Hematopoietic multipotent progenitor cell (in vitro differentiated cells): ENCODE measurements at places on chromosomes 3 and 15. TPM values are rescaled to one million over a fixed set of nuclear protein-coding genes. Genes with fewer than 3 reads are reported as not detected.
A peak's percentile ranks its signal among the peaks of the same experiment; 100 is the strongest.

Gene CHRFAM7A
- 10.2 TPM for total RNA-seq

Gene MUC20
- 4.6 TPM for total RNA-seq

Gene CALML4
- total RNA-seq, result 9.7 TPM

Gene TP63
- total RNA-seq, result 0.27 TPM

Gene CHRNB4
- 0.27 TPM for total RNA-seq

Gene C2CD4B
- total RNA-seq, result 5.4 TPM

Gene SLC28A1
- not detected for total RNA-seq

Gene SH2D7
- not detected for total RNA-seq

Gene ANKRD63
- total RNA-seq, result 1.1 TPM

Gene HAPLN3
- 15.1 TPM for total RNA-seq

Gene C3orf22
- total RNA-seq, result not detected

Gene TNFAIP8L3
- total RNA-seq, result not detected

Gene SCN11A
- under 0.01 TPM for total RNA-seq

Gene NAALADL2
- total RNA-seq, result 4.6 TPM

Gene DOCK3
- total RNA-seq, result 1.3 TPM

Gene ZNF385D
- total RNA-seq, result 22.4 TPM

Gene LSMEM2
- total RNA-seq, result not detected

Gene RASGRF1
- total RNA-seq, result not detected

Gene IMPG2
- 0.27 TPM for total RNA-seq

Gene GOLGA8F
- not detected for total RNA-seq

DNA sequence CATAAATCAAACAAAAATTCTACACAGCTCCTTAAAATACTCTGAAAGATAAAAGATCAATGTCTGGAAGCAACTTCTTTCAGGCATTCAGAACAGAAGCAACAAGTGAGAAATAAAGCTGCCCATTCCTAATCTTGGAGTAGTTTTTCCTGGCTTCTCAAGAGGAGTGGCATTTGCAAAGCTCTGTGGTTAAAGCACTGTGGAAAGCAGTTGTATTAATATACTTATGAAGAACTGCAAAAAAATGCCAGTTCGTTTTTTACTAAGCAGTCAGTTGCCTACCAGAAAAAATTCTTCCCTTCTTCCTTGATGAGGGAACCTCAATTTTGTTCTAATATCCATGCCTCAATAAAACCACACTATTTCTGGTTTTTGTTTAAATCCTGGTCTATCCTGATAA, 197.8 kb downstream of the TNIK start:
- DNase-seq, result no peak

- no peak for DNase-seq
Measured at GRCh38 chr15:77839970-77840905, 207.5 kb upstream of the LINGO1 start.

- DNase-seq, result no peak
Measured at GRCh38 chr3:30681649-30682211, 75.3 kb downstream of the TGFBR2 start.

- peak; percentile 99 for DNase-seq
Measured at GRCh38 chr15:88638626-88639372, at the start of gene ISG20. ISG20 (plus strand) TSS chr15:88639016; CDS start chr15:88639367, 351 bp downstream.

GRCh38 chr3:14680115-14680514, 5.2 kb downstream of the C3orf20 start:
- no peak for DNase-seq

DNA sequence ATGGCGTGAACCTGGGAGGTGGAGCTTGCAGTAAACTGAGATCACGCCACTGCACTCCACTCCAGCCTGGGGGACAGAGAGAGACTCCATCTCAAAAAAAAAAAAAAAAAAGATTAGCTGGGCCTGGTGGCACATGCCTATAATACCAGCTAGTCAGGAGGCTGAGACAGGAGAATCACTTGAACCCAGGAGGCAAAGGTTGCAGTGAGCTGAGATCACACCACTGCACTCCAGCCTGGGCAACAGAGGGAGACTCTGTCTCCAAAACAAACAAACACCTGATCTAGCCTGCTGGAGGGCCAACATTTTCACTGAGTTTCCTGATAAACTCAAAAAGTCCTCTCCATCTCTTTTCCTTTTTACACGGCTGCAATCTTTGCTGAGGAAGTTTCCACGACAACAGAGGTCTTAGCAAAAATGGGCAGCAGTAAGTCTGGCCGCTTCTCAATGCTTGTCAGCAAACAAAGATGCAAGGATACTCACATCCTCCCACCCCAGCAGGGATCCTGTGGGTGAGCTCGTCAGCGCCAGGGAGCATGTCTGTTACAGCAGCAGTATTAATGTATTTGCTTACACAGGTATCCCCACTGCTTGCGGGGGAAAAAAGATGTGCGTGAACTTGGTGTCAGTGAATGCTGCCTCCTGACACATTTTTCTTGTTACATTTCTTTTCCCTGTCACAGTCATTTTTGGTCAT, 21.0 kb upstream of the CCDC174 start:
- DNase-seq, result no peak

GRCh38 chr15:69120732-69121131, 39.7 kb upstream of the GLCE start:
- DNase-seq, result no peak

- DNase-seq, result no peak
Measured at GRCh38 chr3:86731501-86731901, 259.4 kb downstream of the VGLL3 start.

- DNase-seq, result no peak
Measured at GRCh38 chr3:178010306-178010705, 525.9 kb upstream of the KCNMB2 start.

- DNase-seq, result no peak
Measured at GRCh38 chr3:31529421-31529820, 3.3 kb upstream of the STT3B start.

DNA sequence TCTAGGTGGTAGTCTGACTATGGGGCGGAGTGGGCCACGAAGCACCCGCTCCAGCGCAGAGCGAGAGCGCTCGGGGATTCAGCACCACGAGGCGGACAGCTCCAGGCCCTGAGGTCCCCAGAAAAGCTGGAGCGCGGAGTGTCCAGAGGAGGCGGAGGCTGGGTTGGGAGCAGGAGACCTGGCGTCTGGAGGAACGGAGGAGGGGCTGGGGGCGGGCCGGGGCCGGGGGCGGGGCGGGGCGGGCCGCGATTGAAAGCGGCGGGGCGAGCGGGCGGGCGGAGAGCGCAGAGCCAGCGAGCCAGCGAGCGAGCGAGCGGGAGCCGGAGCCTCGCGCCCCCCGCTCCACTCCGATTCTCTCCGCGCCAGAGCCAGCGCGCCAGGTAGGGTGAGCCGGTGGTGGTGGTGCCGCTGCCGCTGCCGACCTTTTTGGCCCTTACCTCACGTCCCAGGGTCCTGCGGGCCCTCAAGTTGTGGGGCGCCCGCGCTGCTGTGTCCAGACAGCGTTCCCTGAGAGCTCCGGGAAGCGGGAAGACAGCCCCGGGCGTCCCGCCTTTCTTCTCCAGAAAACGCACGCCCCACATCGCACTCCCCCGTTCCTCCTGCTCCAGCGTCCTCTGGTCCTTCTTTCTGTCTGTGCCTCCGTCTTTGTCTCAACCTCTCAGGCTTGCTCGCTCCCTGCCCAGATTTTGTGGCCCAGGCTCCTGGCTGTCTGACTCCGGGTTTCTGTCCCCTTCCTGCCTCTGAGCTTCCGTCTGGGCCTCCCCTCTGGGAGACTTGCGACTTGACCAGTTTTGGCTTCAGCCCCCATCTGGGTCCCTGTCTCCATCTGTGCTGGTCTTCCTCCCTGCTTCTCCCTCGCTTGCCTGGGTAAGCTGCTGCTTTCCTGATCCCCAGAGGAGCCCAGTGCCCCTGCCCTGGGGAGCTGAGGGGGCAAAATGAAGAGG, at the start of gene GRM2:
Gene GRM2 (plus strand): TSS at position 281 of the 944 bp plus-strand sequence. CDS start 1,916 bp downstream, outside the sequence.
- DNase-seq, result no peak

- DNase-seq, result no peak
Measured at GRCh38 chr3:101660714-101661113, 16.2 kb downstream of the ZBTB11 start.

- DNase-seq, result no peak
Measured at GRCh38 chr15:77532846-77533245, 99.9 kb downstream of the LINGO1 start.

DNA sequence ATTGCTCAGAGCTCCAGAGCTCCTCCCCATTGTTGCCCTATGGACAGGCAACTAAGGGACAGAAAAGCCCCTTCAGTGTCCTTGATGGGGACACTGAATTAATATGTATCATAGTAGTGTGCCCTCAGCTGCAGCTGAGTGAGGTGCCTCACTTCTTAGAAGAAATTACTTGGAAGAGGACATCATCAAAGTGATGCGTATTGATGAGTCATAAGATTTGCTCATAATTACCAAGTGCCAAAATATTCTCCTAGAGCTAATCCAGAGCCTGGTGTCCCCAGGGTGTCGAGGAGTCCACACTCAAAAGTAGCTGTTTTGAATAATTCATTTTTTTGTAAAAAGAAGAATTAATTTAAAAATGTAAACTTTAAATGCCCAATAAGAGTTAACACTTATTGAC, 200.7 kb upstream of the SEMA6D start:
- DNase-seq, result no peak

GRCh38 chr3:173892547-173892946, 495.0 kb downstream of the NLGN1 start:
- DNase-seq, result no peak

DNA sequence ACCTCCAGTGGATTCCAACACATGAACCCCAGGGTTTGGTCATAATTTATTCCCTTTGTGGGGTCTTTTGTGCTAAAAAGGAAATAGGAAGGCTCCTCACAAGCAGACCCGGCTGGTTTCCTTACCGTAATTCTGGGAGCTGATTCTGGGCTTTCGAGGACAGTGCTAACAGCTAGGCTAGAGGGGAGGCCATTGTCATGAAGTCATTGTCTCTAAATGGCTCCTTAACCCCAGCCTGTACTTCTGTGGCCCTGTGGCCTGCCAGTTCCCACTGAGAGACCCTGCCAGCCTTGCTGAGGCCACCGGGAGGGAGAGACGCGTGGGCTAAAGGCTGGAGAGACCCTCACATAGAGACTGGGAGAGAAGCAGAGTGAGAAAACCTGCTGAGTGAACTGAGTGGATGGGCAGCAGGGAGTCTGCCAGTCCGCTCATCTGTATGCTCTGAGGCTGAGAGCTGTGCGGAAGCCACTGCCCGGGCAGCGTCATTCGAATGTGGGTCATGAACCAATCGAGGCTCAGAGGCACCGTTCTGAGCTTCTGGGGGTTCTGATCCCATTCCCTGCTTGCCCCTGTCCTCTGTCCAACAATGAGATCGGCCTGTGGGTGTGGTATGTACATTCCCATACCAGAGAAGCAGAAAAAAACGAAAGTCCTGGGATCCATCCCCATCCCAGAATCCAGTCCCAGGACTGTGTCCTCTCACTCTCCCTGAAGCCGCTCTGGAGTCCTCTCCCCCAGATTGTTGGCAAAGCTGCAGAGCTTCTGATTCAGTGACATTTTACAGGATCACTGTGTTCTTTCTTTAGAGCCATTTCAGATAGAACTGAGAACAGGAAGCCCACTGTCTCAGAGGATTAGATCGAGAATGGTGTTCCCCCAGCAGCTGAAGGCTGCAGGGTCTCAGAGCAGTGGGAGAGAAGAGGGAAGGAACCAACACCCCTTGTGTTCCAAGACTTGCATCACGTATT, 21.3 kb upstream of the DGKG start:
- no peak for DNase-seq

GRCh38 chr15:79218588-79219200, 63.8 kb upstream of the ANKRD34C start:
- DNase-seq, result no peak

DNA sequence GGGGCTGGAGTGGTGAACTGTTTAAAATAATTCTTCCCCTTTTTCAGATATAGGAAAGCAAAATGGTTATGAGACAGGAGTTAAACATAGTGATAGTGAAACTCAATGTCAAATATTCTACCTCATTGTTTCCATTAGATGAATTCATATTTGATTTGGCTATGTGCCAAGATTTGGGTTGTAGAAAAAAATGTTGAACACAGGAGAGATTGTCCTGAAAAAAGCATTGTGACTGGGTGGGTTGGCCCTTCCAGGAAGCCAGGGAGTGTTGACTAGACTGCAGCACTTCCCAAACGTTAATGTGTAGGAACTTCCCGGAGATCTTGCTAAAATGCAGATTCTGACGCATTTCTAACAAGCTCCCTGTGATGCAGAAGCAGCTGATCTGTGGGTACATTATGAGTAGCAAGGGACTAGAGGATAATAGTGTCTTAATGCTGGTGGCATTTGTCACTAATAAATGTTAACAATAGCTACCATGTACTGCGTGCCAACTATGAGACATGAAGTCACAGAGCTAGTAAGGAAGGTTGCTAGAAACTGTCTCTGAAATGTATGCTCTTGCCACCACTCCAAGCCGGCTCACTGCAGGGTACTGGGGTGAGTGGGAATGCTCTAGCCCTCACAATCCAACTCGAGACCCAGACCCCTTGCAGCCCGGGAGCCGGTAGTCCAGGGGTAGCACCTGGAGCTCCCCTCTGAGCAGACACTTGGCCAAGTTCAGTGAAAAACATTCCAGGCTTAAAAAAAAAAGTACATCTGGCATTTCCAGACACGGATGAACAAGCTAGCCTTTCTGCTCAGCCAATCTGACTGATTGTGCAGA, 120.6 kb downstream of the CD47 start:
- no peak for DNase-seq

DNA sequence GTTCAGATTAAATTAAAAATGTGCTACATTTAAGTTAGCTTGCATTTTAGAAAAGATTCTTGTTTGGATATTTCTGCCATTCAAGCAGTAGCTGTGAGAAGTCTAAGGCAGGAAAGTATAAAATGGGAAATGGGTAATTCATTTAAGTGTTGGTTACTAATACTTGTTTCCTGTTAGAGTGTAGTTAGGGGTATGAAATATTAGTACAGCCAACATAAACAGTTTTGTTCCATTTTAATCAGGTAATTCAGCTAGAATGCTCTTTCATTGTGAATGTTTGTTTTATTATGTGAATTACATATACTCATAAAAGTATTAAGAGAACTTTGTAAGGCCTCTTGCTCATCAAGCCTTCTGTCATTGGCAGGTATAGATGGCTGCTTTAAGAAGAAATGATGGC, 19.9 kb downstream of the TATDN2 start:
- DNase-seq, result no peak

GRCh38 chr15:77821188-77821958, 188.7 kb upstream of the LINGO1 start:
- DNase-seq, result peak; percentile 80

- DNase-seq, result peak; percentile 84
Measured at GRCh38 chr3:58052373-58053273, 44.4 kb downstream of the FLNB start.

GRCh38 chr15:95919460-95919859, 411.0 kb upstream of the NR2F2 start:
- no peak for DNase-seq

DNA sequence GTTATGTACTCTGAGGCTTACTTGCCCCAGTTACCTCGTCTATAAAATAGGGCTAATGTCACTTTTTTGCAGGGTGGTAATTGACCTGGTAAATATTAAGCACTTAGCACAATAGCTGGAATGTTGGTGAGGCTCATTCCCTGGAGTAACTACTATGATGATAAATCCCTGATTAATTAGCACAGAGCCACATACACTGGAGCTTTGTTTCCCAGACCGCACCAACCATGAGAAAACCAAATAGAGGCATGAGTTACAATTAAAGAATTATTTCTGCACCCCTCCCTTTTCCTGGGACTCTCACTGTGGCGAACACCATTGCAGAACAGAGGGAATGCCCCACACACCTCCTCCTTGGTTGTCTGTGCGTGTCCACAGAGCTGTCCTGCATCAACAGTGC, 76.6 kb upstream of the CPOX start:
- no peak for DNase-seq

GRCh38 chr15:66290007-66290406, 3.4 kb upstream of the DIS3L start:
- no peak for DNase-seq

GRCh38 chr3:184042617-184043016, 10.2 kb upstream of the HTR3C start:
- DNase-seq, result no peak
